ENCODE measurements at places on chromosomes 3 and 15.

DNA sequence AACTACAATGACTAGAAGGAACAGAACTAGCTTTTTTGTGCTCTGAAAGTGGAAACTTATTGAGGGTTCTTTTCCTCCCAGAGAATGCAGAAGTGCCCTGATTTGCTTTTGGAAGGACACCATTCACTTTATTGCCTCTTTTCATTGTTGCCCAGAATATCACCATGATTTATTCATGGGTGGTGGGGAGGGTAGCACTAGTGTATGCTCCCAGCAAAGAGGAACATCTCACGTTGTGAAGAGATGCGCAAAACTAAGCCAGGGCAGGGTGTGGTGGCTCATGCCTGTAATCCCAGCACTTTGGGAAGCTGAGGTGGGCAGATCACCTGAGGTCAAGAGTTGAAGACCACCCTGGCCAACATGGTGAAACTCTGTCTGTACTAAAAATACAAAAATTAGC lies 31.4 kb downstream of the FLNB start:
- DNase-seq: no peak

GRCh38 chr15:99564221-99565048 lies 1.3 kb upstream of the MEF2A start:
- peak; percentile 55 for DNase-seq

- peak; percentile 91 for DNase-seq
These were observed 70.5 kb upstream of the LIPC start for GRCh38 chr15:58361273-58361759.

DNA sequence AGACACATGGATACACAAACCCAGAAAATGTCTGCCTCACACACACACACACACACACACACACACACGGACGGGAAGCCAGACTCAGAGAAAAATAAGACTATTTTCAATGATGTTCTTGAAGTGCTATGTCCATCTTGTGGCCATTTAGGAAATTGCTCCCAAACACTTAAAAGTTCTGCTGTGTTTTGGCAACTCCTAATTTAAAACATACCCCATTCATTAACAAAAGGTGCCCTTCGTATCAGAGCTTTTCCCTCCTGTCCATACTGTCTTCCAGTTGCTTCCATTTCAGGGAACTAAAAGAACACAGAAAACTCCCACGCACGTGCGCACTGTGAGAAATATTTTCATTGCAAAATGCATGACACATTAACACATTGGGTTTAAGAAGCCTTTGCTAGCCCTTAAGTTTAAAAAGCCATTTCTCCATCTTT lies 44.6 kb downstream of the SLC12A1 start:
- DNase-seq: peak; percentile 94

- DNase-seq: peak; percentile 0
These were observed 745.0 kb upstream of the BCHE start for GRCh38 chr3:166582236-166582635.

DNA sequence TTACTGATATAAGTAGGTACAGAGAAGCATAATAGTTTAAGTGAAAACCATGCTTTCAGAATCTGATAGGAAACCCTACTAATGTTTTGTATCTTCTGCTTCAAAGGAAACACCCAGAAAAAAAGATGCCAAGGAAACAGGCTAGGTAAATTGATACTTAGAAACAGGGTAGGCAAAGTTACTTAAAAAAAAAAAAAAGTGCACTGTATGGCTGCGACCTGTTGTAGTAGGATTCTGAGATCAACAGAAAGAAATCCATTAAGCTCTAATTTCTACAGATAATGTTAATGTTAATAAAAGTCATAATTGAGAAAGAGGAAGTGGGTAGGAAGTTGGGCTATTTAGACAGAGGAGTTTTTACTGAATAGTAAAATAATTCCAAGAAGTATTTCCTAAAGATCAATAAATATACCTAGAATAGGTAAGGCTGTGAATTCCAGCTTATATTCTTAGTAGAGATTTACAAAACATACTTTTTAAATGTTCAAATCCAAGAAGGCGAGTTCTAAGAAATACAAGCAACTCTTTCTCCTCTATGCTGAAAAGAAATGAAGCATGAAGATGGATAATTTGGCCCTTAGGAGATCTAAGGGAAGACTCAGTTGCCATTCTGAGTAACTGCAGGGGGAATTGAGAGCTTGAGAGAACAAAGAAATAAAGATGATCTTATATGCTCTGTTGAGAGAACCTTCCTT lies 24.1 kb upstream of the STT3B start:
- no peak for DNase-seq
